ENCODE measurements at places on chromosomes 7 and 10. TPM values are rescaled to one million over a fixed set of nuclear protein-coding genes. Genes with fewer than 3 reads are reported as not detected.

Gene TMEM243
- 90.5 TPM for total RNA-seq

Gene WDR86
- total RNA-seq = 2.9 TPM

Gene NUTM2E
- total RNA-seq = 1.1 TPM

Gene PILRB
- 50.1 TPM for total RNA-seq

Gene SLC26A5
- 0.77 TPM for total RNA-seq

Gene SEMA3E
- total RNA-seq = 4.9 TPM

Gene FXYD4
- total RNA-seq = 3.9 TPM

Measured in lung (tissue), 17 donors.